ENCODE measurements at places on chromosomes 7 and 10.

GRCh38 chr10:78290131-78290750 is 256.6 kb downstream of the RPS24 start:
- DNase-seq = no peak

- DNase-seq = no peak
These were observed 44.4 kb upstream of the AMPH start for GRCh38 chr7:38675494-38676106.

- DNase-seq = no peak
These were observed 101.5 kb downstream of the CCNY start for GRCh38 chr10:35437829-35438228.

DNA sequence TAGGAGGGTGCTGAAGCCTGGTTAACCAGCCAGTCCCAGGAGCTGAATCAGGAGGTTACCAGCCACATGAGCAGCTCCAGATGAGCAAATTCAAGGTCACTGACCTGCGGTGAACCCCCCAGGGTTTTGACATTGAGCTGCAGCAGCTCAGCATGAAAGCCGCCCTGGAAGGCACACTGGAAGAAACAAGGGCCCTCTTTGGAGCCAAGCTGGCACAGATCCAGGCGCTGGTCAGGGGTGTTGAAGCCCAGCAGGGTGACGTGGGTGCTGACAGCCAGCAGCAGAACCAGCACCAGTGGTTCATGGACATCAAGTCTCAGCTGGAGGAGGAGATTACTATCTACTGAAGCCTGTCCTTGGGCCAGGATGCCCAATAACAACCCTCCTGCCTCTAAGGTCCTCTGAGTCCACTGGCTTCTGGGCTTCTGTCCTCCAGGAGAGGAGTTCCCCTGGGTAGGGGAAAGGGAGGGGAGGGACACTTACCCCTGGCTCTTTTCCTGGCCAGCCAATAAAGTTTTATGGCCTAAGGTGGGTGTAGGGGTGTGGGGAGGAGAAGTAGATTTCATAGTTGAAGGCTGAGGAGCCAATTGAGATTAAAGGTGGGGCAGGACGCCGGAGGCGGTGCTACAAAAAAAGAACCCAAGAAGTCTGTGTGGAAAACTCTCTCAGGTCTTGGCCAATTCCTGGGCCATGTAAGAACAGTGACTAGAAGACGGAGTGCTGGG is 29.4 kb upstream of the ATOH7 start:
- no peak for DNase-seq

- no peak for DNase-seq
These were observed 7.8 kb downstream of the NPS start for GRCh38 chr10:127556916-127557315.

DNA sequence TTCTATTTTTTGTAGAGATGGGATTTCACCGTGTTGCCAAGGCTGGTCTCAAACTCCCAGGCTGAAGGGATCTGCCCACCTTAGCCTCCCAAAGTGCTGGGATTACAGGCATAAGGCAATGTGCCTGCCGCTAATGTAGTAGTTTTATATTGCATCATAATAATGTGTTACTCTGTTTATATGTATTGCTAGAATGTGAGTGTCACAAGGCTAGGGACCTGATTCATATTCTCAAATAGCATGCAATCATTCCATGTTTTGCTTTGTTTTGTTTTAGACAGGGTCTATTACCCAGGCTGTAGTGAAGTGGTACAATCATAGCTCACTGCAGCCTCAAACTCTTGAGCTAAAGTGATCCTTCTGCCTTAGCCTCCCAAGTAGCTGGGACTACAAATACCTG is 13.5 kb downstream of the CCL26 start:
- DNase-seq = no peak

DNA sequence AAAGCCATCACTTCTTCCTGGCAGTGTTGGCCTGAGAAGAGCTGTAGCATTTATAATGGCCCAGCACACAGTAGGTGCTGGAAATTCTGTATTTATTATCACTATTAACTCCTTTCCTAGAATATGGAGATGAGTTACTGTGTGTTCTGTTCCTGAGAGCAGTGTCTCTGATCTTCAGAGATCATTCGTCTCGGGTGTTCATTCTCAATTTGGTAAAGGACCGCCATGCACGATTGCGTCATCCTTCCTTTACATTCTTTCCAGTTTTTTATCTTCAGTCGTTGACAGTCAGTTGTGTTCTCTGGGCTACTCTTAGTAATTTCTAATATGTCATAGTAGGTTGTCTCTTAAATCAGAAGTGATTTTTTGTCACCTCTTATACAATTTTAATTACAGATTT is 18.6 kb downstream of the RNF32 start:
- DNase-seq = no peak

- DNase-seq = no peak
These were observed 46.6 kb downstream of the LRRN3 start for GRCh38 chr7:111137296-111138192.

- no peak for DNase-seq
These were observed 653 bp upstream of the ADRB1 start for GRCh38 chr10:114042895-114043531.

DNA sequence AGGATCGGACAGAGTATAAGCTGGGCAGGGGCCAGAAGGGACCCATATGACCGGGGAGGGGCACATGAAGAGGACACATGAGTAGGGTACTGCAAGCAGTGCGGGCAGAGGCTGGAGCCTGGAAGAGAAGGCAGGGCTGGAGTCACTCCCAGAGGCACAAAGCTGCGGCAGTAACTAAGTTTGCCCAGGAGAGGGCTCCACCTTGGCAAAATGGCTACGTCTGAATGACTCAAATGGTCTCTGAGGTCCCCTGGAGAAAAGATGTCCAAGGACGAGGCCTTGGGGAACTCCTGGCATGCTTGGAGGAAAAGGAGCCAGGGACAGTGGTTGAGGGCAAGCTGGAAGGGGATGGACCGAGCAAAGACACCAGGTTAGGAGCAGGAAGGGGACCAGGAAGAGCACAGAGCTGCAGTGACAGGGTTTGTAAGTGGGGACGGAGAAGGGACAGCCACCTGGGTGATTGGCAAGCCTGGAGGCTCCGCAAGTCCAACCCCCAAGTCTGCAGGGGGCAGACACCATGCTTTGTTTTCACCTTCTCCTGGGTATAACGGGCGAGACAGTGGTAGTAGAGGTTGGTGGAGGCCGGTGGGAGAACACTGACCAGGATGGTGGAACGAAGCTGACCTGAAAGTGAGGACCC is 43.1 kb upstream of the LBX1 start:
- DNase-seq = no peak

DNA sequence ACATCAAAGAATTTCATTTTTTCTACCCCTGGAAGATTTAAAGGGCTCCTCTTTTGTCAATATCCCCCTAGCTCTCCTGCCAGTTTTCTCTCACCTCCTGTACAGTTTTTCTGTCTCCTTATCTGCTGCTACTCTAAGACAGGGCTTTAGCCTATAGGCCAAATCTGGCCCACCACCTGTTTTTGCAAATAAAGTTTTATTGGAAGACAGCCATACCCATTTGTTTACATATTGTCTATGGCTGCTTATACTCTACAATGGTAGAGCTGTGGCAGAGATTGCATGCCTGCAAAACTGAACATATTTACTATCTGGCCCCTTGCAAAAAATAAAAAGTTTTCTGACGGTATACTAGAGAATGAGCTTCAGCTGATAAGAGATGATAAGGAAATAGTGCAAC is 37.4 kb upstream of the GARS1 start:
- no peak for DNase-seq

DNA sequence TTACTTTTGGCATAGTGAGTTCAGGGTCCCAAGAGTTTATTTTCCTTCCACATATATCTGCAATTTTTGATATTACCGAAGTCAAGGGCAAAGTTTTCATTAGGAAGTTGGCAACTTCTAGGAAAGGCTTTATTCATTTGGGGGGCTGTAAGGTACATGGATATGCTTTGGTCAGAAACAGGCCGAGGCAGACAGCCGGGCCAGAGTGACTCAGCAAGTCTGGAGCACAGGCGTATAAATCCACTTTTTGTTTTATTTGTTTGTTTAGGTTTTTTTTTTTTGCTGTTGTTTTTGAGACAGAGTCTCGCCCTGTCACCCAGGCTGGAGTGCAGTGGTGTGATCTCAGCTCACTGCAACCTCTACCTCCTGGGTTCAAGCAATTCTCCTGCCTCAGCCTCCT is 3.7 kb downstream of the ZNF680 start:
- no peak for DNase-seq
